ENCODE measurements at places on chromosomes 2 and 18.

DNA sequence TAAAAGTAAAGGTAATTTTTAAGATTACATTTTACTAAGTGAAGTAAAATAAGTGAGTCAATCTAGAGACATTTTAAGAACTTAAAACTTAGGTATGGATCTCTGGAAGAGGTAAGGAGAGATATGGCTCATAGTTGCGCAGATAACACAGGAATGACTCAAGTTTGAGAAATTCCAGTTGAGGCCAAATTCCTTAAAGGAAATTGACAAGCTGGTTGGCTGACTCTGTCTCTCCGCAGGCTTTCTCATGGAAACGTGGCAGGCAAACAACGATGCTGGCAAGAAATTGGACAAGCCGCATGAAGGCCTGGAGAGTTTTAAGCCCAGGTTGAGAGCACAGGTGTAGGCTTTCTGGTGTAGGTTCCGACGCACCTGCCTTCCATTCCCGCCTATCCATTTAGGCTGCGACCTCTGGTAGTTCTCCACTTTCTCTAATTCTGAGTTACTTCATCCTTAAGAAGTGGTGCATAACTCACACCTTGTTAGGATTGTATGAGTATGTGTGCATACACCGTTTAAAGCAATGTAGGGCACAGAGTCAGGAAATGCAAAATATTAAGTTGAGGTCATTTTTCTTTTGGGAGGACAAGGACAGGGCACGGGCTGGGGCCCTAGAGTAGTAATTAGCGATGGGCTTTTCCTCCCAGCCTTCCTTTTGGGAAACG, 589 bp upstream of the DAW1 start:
- peak; percentile 45 for DNase-seq

DNA sequence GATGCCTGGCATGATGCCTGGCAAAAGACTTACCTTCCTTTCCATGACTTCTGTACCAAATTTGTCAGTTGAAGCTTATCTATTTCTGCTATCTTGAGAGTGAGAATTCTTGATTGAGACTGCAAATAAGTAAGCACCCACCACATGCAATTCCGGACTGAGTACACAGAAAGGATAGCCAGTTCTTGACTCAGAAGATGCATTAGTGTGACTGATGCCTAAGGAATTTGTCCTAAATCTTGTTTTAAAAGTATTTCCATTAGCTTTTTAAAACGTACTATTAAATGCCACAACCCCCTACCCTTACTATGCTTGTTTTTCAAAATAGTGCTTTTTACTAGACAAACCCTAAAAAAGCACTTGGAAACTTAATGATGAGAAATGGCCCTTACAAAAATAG, 545 bp downstream of the MPP4 start:
- no peak for DNase-seq

- peak; percentile 4 for DNase-seq
These were observed 496.9 kb upstream of the VRK2 start for GRCh38 chr2:57549642-57550102.

- DNase-seq, result no peak
These were observed 60.5 kb downstream of the GTF3C3 start for GRCh38 chr2:196739031-196739430.

DNA sequence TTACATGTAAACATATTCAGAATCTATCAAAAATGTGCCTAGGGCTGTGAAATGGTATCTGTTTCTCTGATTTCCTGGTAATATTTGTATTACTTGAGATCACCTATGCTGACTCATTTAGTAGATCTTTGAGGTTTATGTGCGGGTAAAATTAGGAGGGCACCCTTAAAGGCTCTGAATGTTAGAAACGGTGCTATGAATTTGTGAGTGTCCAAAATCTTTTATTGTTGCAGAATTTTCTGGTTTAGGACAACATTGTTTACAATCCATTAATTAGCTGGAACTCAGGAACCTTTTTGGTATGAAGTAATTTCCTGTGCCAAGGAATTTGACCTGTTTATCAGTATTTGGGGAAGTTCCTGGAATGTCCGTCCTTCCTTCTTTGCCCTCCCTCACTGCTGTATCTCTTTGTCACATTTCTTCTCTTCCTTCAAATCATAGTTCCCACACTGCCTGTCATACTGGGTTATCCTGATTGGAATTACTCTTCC, 130.5 kb downstream of the TANC1 start:
- DNase-seq, result no peak

- no peak for DNase-seq
These were observed 8.3 kb upstream of the BOLL start for GRCh38 chr2:197793456-197793855.

DNA sequence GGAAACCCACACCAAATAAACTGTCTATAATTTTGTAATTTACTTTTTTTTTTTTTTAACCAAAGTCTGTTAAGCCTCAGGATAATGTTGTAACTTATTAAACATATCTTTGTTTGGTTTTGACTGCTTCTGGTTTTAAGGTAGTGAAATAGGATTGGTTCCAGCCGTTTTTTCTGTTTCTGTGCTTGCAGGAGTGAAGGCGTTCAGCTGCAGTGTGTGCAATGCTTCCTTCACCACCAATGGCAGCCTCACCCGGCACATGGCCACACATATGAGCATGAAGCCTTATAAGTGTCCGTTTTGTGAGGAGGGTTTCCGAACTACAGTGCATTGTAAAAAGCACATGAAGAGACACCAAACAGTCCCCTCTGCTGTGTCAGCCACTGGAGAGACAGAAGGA, 93.1 kb downstream of the ZNF236 start:
- DNase-seq, result no peak

GRCh38 chr2:34305587-34305986, 706.5 kb upstream of the FAM98A start:
- DNase-seq, result peak; percentile 2

GRCh38 chr2:179273461-179273962, 8.9 kb upstream of the SESTD1 start:
- no peak for DNase-seq

- DNase-seq, result peak; percentile 76
These were observed 48.0 kb downstream of the NAB1 start for GRCh38 chr2:190696792-190697398.

GRCh38 chr2:202122980-202123720, 50.1 kb downstream of the KIAA2012 start:
- peak; percentile 44 for DNase-seq

- no peak for DNase-seq
These were observed 51.2 kb downstream of the WDR75 start for GRCh38 chr2:189492451-189492850.

DNA sequence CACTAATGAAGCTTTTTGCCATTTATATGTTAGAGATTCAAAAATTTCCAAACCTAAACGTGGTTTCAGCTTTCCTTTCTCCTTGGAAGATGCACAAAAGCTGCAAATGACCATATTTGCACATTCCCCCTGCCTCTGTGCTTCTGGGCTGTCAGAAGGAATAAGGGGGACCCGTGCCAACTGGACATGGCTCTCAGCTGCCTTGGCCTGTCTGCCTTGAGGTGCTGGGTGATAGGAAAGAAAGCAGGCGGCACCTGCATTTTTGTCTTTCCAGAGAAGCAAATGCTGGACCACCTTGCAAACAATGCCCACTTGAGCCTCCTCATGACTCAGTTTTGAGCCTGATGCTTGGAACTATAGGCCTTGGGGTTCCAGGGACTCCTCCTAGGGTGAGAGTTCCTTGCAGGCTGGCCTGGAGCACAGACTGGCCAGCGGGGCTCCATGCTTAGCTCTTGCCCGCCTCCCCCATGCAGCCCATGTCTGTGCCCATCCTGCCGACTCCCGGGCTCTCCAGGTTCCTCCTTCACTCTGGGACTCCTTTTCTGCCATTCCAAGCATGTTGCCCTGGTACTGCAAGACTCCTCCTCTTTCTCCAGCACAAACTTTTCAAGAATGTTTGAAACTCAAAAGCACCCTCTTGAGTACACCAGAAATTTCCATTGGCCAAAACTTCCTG, 109.0 kb upstream of the EPAS1 start:
- no peak for DNase-seq

DNA sequence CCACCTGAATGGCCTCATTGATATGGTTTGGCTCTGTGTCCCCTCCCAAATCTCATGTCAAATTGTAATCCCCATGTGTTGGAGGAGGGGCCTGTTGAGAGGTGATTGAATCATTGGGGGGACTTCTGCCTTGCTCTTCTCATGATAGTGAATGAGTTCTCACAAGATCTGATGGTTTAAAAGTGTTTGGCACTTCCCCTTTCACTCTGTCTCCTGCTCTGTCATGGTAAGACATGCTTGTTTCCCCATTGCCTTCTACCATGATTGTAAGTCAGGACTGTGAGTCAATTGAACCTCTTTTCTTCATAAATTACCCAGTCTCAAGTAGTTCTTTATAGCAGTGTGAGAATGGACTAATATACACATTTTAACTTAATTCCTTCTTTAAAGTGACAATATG, 146.8 kb upstream of the KCNJ3 start:
- DNase-seq, result no peak

DNA sequence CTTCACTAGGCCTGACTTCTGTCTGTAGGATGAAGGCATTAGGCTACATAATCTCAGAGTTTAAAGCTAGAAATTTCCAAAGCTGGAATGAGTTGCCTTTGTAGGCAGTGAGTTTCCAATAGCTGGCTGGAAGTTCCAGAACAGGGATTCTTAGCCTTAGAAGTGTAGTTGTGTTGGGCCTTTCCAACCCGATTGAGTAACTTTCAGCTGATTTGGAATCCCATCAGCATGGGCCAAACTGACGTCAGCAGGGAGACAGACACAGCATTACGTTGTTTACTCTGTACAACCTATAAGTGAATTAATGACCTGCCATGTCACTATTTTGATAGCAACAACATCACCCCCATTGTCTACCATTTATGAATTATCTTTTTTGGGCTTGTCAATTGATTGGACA, 56.9 kb downstream of the SETBP1 start:
- no peak for DNase-seq

DNA sequence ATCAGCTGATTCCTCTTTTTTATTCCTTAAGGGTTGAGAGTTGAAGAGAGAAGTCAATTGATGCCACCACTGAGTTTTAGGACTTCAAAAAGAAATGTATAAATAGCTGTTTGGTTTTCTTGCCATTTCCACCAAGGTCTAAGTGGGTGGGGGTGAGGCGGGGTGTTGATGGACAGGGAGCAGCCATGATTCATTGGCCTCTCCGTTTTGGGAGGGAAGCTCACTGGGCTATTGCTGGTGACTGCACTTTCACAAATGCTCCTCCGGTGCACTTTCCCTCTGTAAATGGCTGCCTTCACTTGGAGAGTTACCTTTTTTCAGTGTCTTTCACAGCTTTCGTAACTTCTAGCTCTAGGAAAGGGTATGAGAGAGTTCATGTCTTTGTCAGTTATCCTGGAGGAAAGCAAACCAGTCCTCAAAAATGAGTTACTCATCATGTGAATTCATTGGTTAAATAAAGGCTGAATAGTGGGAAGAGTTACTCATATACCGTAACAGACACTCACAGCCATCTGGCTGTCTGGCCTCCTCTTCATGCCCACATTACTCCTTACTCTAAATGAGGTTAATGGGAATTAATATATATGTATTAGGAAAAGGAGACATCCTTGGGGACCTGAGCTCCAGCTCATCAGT, 17.4 kb upstream of the CTAGE1 start:
- no peak for DNase-seq

DNA sequence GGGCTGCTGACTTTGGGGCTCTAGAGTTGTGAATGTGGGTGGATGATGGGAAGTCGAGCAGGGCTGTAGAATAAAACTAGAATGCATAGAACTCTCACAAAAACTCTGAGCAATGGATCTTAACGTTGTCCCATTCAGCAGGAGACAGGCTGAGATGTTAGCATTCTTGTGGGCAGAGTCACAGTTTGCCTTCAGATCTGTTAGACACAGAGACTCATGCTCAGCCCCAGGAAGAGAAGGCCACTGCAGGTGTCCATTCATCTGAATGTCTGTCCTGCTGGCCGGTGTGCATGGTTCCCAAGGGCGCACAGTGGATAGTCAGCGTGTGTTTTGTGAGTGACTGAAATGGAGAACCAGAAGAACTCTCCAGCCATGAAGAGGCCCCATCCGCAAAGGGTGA, 111.3 kb downstream of the TSN start:
- no peak for DNase-seq

GRCh38 chr2:217964275-217965161, 38.3 kb downstream of the TNS1 start:
- peak; percentile 37 for DNase-seq

DNA sequence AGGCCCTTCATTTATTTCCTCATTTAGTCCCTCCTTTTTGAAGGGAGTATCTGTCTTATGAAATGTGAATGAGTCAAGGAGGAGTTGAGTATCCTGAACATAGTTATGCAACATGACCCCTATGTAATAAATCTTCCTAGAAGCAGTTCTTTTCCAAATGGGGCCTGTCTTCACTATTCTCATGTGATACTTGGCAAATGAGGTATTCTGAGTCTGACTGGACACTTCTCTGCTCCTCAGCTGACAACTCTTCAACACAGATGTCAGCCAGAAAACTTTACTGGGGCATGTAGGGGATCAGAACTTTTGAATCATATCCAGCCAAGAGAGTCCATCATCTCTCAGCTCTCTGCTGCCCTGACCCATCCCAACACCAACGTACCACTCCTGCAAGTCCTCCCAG, 291.6 kb downstream of the ZNF385B start:
- DNase-seq, result no peak

DNA sequence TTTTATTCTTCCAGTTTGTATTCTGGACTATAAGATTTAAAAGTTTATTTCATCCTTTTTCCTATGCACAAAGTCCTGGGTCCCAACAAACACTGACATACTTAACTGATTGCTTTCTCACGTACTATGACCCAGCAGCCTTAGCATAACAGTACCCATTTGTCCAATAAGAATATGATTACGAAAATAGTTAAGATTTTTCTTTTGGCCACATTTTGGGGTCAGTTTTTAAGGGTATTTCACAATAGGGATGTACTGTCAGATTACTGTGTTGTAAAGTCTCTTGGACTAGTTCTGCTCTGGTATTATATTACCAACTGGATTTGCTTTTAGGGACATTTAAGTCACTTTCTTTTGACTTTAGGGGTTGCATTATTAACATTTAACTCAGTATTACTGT, 46.1 kb downstream of the TTC39C start:
- DNase-seq, result no peak

- no peak for DNase-seq
These were observed 240.4 kb downstream of the PRKCE start for GRCh38 chr2:45891719-45892424.

GRCh38 chr2:165904432-165904831, 49.1 kb downstream of the TTC21B start:
- no peak for DNase-seq

- no peak for DNase-seq
These were observed 338.6 kb upstream of the SOX11 start for GRCh38 chr2:5353565-5353964.

DNA sequence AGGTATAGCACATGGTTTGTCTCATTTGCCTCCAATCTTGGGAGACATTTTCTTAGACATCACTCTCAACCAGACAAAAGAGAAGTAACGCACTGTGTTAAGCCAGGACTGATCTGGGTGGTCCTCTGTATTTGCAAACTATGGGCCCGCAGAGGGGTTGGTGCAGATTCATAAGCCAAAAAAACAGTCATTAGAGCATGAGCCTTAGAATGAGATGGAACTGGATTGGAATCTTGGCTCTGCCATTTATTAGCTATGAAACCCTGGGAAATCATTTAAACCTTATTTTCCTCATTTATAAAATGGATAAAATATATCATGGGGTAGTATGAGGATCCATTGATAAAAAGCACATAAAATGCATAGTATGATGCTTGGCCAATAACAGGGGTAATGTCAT, 213.5 kb upstream of the APCDD1 start:
- no peak for DNase-seq
